ENCODE measurements at places on chromosomes 2 and 18.

DNA sequence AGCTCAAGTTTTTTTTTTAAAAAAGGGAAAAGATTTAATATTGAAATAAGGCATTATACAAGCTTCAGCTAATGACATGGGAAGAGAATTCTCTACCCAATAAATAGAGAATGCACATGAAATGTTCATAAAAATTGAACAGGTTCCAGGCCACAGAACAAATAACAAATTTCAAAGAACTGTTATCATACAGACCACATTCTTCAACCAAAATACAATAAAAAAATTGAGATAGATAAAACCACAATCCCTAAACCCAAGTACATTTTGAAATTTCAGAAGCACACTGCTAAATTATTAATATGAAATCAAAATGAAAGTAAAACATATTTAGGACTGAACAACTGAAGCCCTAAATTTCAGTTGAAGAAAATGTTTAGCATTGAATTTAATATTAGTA, 89.6 kb downstream of the BCL2 start:
- DNase-seq: no peak

GRCh38 chr2:151852260-151853069, 24.2 kb upstream of the ARL5A start:
- DNase-seq: no peak

DNA sequence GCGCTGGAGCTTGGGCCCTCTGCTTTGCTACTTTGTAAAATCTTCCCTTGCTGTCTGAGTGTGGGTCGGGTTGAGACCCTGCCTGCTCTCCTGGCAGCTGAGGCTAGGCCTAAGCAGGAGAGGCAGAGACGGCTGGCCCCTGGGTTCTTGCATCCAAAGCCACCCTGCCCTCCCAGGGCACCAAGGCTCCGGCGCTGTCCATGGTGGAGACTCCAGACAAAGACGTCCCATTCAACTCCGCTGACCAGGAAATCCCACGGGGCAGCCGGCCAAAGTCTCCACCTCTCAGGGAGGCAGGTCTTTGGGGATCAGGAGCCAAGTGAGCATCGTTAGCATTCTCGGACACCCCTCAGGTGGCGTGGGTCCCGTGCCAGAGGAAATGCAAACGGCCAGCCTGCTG, 2.6 kb upstream of the PRLH start:
- DNase-seq: no peak

DNA sequence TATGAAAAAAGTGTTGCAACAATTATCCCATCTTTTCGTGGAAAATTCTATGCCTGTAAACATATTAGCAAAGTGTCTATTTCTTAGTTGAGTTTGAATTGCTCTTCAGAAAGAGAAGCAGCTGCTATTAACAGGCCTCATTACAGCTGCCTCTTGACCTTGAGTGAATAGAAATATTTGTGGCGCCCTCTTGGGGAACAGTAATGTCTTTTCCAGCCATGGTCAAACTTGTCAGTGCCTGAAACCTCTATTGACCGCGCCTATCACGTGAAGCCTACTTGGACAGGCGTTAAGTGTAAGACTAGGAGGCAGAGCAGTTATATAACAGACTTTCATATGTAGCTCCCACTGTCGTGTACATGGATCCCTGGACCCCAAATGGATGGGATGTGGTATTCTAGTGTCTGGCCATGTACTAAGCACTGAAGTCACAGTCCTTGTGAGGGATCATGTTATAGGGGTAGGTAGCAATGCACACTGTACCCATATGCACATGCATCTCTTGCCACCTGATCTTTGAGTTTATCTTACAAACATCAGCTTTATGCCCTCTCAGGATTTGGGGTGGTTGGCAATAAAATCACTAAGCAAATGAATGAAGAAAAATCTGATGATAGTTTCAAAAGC, 245.0 kb downstream of the PTGR3 start:
- no peak for DNase-seq

DNA sequence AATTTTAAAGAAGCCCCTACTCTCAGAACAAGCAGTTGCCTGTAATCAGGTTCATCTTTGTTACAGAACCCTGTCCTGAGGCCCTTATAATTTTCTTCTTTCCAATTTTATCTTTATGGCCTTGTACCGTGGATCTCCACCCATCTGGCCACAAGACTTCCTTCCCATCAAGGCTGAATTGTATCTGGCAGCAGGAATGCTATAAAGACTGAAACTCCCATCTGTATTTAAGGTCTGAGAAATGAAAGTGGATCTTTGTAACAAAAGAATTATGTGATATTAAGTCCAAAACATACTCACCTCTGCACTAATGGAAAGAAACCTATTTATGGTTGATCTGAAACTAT, 91.8 kb downstream of the METTL8 start:
- no peak for DNase-seq

DNA sequence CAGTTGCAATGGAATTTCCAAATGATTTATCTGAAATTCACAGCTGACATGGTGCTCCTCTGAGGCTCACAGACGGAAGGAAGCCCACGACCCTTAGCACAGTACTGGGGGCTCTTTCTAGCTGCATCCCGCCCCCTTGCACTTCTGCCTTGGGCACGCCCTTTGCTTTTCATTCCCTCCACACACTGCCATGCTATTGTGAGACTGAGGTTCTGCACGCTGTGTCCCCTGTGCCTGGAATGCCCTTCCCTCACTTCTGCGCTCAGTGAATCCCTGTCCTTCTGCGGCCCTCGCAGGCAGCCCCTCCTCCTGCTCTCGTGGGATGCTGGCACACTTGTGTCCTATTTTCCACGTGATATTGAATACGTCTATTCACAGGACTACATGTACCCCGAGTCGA, 135.4 kb upstream of the TTC39C start:
- no peak for DNase-seq

- no peak for DNase-seq
Measured at GRCh38 chr2:225030203-225030602, 12.1 kb downstream of the DOCK10 start.

GRCh38 chr18:2612996-2613395, 41.6 kb downstream of the NDC80 start:
- DNase-seq: no peak

- DNase-seq: no peak
Measured at GRCh38 chr2:237121321-237121720, 35.6 kb downstream of the COPS8 start.

DNA sequence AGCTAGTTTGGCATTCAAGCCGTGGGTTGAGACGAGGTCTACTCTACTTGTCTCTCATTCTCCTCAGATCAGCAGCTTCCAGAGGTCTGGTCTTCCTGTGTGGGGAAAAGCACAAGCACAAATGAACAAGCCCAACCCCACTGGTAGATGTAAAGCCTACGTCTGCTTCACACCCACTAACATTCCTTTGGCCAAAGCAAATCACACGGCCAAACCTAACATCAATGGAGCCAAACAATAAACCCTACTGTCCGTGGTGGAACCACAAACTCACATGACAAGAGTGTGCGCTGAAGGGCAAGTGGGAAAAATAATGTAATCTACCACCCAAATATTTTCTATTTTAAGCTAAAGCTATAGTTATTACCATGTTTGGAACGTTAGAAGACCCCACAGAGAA, 179.3 kb upstream of the MGAT5 start:
- DNase-seq: no peak

DNA sequence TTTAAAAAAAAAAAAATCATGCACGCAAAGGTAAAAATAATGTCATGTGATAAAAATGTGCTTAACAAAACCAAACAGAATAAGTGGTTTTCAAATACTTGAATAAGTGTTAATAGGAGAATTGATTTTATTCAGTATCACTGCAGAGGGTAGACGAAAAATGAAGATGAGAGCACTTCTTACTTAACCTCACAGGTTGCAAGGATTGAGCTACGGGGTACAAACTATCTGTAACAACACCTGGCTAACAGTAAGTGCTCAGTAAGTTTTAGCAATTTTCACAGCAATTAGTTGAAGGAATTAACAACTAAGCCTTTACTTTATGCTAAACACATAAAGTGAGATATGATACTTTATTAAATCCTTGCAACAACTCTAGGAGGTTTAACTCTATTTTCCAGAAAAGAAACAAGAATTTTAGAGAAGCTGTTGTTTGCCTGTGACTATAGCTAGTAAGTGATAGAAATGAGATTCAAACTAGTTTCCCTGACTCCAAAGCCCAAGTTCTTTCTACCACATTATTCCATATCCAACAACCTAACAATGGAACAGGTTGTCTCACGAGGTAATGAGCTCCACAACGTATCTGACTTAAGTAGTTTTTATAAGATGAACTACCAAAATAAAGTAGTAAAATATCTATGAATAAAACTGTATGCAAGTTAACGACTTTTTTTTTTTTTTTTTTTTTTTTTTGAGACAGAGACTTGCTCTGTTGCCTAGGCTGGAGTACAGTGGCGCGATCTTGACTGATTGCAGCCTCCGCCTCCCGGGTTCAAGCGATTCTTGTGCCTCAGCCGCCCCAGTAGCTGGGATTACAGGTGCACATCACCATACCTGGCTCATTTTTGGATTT, 4.7 kb downstream of the PRKD3 start:
- no peak for DNase-seq

DNA sequence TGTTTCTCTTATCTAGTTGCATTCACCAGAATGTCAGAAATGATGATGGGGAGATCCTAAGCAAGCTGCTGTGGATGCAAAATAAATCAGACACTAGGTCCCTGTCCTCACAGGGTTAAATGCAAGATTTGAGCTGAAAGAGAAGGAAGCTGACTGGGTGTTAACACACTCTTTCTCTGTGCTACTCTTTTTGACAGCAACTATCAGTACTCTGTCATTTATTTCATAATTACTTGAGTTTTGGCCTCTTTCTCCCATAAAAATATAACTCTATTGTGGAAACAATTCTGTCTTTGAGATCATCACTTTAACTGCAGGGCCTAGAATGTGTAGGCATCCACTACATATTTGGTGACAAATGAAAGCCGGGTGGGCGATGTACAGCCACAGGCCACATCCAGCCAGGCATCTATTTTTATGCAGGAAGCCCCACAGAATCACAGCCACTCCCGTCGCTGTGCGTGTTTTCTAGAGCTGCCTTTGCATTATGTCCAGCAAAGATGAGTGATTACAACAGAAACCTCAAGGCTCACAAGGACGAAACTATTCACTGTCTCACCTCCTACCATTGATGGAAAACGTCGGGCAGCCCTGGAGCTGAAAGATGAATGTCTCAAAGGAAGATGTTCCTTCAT, 849.0 kb downstream of the RNF144A start:
- no peak for DNase-seq

DNA sequence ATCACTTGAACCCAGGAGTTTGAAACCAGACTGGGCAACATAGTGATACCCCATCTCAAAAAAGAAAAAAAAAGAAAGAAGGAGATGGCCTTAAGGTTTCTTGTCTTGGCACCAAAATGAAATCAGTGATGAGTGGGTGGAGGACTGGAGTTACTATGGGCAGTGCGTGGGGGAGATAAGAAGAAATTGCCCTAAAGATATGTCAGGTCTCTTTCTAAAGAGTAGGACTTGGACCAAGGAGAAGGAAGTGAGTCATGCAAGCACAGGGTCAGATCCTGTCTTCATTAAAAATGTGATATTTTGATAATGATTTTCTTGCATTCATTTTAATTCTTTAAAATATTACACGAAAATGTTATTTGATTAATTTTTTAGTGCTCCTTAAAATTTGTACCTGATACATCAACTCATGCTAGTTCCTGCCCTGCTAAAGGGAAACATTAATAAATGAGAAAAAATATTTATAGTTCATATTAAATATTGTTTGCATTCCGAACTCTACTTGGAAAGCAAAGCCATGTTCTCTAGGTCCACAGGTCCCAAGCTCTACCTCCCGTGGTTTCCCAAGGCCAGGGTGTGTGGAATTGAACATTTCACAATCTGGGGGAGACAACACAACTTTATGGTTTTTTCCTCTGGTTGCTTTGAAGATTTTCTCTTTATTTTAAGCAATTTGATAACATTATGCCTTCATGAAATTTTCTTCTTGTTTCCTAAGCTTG, 62.6 kb upstream of the CTLA4 start:
- no peak for DNase-seq

DNA sequence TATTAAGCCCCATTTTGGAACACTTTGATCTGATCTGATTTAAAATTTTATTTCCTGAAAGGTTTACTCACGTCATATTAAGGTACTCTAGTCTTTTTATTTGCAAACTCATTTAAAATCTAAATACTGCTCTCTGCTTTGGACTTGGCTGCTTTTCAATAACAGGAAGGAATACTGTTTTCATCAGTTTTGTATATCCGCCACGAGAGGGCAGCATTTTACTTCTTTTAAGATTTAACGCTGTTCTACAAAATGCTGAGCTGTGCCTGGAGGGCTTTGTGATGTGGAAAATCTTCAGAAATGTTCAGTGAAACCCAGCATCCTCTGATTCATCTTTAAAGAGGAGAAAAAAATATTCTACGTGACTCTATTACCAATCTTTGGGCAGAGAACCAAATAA, 37.5 kb upstream of the SLC38A11 start:
- no peak for DNase-seq

- DNase-seq: no peak
Measured at GRCh38 chr2:60560734-60561644, 7.5 kb upstream of the BCL11A start.

DNA sequence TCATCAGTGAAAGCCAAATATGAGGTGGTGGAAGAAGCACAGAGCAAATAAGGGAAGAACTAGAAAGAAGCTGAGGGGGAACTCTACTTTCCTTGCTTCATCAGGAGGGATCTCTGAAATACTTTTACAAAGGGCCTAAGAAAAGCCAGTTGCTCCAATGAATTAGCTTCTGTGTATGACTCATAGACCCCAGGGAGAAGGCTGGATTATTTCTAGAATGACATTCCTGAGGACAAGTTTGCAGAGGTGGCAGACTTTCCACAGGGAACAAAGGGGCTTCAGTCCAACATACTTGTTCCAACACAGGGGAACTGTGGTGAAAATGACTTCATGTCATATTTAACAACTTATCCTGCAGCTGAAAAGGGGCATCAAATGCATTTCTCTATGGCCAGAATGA, 29.0 kb downstream of the DOK1 start:
- no peak for DNase-seq

DNA sequence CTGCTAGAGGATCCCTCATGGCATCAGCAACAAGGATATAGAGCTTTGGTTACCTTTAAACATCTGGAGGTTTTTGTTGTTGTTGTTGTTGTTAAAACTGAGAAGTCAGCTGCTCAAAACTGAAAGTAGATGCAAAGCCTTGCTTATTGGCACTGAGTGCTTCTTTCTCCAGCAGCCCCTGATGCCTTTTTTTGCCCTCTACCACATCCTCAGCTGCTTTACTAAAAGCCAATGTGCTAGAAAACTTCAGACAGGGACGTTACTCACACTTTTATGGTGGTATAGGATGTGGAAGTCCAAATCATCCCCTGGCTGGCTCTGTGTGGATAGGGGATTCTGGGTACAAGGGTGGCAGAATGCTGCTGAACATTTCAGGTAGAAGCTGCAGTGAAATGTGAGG, 78.3 kb upstream of the CHST9 start:
- DNase-seq: no peak

- no peak for DNase-seq
Measured at GRCh38 chr18:56146565-56146964, 491.8 kb downstream of the TXNL1 start.

- no peak for DNase-seq
Measured at GRCh38 chr2:176650104-176650837, 381.0 kb downstream of the MTX2 start.

- no peak for DNase-seq
Measured at GRCh38 chr18:42649331-42650035, 466.0 kb downstream of the RIT2 start.

- no peak for DNase-seq
Measured at GRCh38 chr2:228798458-228799207, 472.5 kb downstream of the PID1 start.
